Fibroblast of skin of right quadriceps (primary cell): ENCODE measurements at places on chromosomes 12 and 14.

DNA sequence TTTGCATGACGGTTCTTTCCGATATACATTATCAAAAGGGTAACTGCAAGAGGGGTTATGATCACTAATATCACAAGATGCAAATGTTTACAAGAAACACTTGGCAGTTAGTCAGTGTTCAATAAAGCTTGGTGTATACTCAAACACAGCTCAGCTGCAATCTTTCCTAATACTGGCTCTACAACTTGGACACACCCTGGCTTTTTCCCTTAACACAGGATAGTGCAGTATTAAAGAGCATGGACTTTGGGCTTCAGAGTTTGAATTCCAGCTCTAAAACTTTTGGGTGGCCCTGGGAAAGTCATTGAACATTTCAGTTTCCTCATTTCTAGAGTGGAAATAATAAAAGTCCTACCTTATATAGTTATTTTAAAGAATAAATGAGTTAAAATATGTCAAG is 107.0 kb downstream of the HECTD4 start:
- no peak for DNase-seq

DNA sequence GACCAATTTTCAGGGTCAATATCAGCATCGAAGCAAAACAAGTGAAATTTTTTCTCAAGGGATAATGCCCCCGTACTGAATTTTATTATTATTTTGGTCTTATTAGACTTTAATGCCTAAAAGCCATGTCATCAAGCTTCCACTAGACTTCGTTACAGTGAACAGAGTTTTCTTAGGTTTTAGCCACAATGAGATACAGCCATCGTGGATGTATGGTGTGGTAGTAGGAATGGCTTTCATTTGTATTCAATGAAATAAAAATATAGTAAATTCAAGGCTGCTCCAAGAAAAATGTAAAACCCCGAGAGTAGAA is 11.7 kb downstream of the TAOK3 start:
- no peak for DNase-seq

- no peak for DNase-seq
Observed at GRCh38 chr14:100131181-100131580, 28.3 kb downstream of the DEGS2 start.

DNA sequence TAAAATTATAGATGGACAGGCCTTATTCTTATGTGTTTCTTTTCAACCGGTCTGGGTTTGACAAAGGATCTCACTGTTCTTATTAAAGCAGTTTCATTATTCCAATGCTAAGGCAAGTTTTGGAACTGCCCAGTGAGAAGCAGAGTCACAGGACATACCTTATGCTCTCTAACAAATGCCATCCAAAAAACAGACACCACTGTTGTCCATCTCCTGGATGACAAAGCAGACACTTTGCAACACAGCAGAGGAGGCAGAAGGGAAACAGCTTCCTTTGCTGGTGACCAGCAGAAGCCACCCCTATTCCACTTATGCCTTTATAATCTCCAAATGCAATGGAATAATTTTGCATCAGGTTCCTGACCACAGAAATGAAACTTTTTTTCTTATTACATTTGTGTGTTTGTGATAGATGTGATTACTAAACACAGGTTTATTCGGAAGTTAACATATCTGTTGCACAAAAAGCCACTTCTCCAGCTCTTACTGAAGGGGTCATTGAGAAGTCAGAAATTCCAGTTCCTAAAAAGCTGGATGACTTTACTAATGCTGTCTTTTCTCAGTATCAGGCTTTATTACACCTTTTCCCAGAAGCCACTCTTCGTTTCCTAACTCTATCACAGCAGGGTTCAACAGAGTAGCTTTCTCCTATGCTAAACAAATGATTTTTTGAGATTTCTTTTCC is 115.6 kb downstream of the BTG1 start:
- no peak for DNase-seq

- no peak for DNase-seq
Observed at GRCh38 chr14:99532310-99532709, 51.1 kb downstream of the CCNK start.

DNA sequence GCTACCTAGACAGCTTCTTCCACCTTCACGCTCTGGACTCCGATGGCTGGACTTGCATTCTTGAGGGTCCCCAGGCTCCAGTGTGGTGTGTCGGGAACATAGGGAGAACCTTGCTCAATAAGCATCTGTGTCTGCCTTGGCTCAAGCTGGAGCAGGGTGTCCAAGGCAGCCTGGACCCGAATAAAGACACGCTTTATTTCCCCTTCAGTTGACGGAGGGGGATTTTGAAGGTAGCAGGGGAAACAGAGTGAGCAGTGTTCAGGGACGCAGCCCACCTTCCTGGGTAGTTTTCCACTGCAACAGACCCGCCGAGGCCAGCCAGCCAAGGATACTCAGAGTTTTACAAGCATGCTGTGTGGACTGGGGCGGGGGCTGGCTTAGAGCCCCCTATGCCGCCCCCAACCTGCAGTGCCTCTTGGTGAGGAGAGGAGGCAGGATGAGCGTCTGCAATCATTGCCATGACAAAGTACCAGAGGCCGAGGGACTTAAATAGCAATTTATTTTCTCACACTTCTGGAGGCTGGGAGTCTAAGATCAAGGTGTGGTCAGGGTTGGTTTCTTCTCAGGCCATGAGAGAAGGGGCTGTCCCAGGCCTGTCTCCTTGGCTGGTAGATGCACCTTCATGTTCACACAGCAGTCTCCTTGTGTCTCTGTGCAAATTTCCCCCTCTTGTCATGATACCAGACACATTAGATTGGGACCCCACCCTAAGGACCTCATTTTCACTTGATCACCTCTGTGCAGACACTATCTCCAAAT is 201.2 kb downstream of the CHST11 start:
- DNase-seq, result no peak
